ENCODE measurements at places on chromosomes 12 and 14.

DNA sequence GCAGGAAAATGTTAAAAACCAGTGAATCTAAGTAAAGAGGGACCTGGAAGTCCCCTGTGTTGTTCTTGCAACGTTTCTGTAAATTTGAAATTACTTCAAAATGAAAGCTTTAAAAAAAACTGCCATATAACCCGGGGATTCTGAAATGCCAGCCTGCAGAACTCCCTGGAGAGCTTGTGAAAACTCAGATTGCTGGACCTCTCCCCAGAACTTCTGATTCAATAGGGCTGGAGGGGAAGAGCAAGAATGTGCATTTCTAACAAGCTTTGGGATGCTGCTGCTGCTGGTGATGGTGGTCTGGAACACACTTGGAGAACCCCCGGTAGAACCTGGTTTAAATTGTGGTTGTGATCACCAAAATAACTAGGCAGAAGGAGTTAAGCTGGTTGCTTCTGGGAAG lies 300.0 kb upstream of the NOS1 start:
- no peak for DNase-seq

- DNase-seq, result no peak
Observed at GRCh38 chr12:112751844-112752243, 39.7 kb upstream of the RPH3A start.

DNA sequence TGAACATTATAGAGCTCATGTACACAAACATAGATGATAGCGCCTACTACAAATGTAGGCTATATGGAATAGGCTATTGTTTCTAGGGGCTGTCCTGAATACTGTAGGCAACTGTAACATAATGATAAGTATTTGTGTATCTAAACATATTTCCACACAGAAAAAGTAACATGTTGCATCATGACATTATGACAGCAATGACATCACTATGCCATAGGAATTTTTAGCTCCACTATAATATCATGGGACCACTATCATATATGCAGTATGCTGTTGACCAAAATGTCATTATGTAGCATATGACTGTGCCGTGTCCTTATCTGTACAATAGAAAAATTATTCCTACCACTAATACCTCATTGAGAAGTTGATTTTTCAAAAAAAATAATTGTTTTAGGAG lies 96.7 kb upstream of the SSTR1 start:
- DNase-seq, result no peak

- no peak for DNase-seq
Observed at GRCh38 chr14:56189307-56189706, 71.1 kb downstream of the PELI2 start.

DNA sequence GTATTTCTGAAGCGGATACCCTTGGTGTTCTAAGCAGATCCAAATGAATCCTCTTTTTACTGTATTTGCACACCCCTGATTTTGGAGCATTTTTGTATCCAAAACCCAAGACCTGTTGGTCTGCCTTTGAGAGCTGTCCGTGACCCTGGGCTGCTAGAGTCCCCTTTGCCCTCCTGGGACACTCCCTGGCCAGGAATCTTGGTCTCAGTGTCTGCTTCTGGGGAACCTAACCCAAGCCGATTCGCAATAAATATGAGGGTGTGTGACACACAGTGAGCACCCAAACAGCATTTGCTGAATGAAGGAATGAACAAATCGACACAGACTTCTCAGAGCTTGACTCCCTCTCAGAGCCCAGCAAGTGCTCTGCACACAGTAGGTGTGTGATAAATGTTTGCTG lies 92.9 kb downstream of the SCARB1 start:
- no peak for DNase-seq

DNA sequence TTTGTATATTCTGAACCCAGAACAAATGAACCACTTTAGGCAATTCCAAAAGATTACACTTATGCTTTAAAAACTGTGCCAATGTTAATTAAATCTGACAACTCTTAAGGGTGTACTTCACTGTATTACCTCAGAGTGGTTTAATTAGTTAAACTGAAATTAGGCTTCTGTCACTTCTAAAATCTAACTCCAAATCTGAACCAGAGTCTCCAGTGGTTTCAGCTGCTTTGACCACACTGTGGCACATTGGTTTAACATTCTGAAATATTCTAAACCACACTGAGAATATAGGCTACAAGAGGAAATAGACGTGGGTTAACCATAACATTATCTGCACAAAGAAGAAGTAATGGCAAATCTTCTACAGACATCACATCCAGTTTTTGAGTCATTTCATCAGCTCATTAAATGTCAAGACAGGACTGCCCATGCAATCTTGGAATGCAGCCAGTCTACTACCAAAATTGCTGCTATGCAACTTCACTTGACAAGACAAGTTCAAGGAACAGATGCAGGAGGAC lies 94.8 kb downstream of the LRP6 start:
- DNase-seq, result no peak

All from SHP77 (cell line).